Right hindlimb (tissue), 1 donor: ENCODE measurements at places on chromosomes 5 and 9.

GRCh38 chr5:107361945-107362344 is 308.8 kb downstream of the EFNA5 start:
- no peak for DNase-seq

DNA sequence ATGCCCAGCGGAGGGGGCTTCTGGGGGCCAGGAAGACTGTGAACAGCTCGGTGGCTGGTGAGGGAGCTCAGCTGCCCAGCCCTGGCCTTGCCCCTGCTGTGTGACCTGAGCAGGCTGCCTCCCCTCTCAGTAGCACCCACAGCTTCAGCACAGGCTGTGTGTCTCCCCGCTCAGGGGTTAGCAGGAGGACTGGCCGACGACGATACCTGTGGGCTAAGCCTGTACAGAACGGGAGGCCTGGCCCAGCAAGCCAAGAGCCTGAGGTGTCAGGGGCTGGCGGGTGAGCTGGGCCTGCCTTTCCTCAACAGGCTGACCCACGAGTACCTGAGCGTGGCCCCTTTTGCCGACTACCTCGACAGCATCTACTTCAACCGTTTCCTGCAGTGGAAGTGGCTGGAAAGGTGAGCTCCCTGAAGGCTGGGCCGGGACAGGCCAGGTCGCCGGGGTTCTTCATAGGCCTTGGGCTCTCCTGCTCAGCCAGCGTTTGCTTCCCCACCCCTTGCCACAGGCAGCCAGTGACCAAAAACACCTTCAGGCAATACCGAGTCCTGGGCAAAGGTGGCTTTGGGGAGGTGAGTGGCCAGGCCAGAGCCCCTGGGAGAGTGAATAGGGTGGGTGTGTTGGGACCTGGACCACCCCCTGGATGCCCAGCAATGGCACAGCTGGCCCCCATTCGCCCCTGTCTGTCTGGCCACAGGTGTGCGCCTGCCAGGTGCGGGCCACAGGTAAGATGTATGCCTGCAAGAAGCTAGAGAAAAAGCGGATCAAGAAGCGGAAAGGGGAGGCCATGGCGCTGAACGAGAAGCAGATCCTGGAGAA is 6.6 kb downstream of the GRK6 start:
- no peak for DNase-seq

GRCh38 chr5:137022043-137022442 is 477.1 kb downstream of the SPOCK1 start:
- DNase-seq = no peak

GRCh38 chr5:18097817-18098216 is 463.6 kb downstream of the TAF11L14 start:
- DNase-seq = no peak

- no peak for DNase-seq
These were observed 29.5 kb downstream of the RAI14 start for GRCh38 chr5:34685485-34686165.
